Osteoblast (primary cell): ENCODE measurements at places on chromosomes 3 and 15. TPM values are rescaled to one million over a fixed set of nuclear protein-coding genes. Genes with fewer than 3 reads are reported as not detected.

The NRROS gene
- 0.72 and 1.2 TPM in 2 replicates for total RNA-seq

The CYP11A1 gene
- 1.4 and 2.1 TPM in 2 replicates for total RNA-seq

The GOLGA8B gene
- total RNA-seq = 35.9 and 57.2 TPM in 2 replicates

The CNTN4 gene
- under 0.01 TPM in 1 of 2 replicates, not detected in the other for total RNA-seq

The IP6K2 gene
- total RNA-seq = 38.0 and 44.9 TPM in 2 replicates
